Body of pancreas (tissue), 4 donors: ENCODE measurements at places on chromosomes 6 and 20.

DNA sequence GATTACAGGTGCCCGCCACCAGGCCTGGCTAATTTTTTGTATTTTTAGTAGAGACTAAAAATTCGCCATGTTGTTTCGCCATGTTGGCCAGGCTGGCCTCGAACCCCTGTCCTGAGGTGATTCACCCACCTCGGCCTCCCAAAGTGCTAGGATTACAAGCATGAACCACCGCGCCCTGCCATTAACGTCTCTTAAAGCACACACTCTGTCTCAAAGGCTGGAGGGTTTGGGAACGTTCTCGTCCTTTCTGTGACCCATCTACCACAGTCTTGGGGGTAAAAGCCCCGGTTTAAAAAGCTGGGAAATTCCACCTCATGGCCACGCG is 57.8 kb upstream of the ARID1B start:
- H3K4me3 ChIP-seq, result peak overlapping the region; percentile 19
- no peaks in the 10 kb centered on the region for H3K27me3 ChIP-seq
- DNase-seq, result no peak
- peaks cover 38% of the 10 kb centered on the region for H3K4me1 ChIP-seq
- no peaks in the 10 kb centered on the region for H3K36me3 ChIP-seq

DNA sequence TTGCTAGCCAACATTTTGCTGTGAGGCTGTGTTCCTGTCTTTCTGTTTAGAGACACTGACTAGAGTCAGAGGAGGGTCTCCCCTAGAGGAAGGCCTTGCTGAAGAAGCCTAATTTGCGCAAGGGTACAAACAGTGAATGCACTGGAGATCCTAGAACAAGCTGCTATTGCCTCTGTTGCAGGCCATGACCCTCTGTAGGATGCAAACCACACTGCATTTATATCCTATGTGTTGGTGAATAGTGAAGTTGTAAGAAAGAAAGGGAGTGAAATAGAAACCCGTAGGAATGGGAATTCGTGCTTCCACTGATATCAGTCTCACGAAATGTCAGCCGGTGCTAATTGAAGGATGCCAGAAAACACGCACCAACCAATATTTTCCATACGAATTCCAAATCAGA is 88.2 kb downstream of the GJA1 start:
- no peaks in the 10 kb centered on the region for H3K4me1 ChIP-seq
- no peaks in the 10 kb centered on the region for H3K36me3 ChIP-seq
- no peaks in the 10 kb centered on the region for H3K27me3 ChIP-seq

DNA sequence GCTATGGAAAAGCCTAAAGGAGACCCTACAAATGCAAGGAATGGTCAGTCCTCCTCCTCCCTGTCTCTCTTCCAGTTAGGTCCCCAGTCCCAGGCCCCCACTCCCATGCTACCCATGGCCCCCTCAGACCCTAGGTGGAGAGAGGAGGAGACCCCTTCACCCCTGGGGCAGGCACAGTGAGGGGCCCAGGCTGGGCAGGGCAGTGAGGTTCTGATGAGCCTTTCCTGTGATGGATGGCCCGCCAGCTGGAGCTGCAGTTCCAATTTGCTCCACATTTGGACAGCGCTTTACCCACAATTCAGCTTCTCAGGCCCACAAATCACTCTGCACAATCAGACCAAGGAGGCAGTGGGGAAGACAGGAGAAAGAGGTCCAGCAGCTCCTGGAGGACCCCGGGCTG is 37.3 kb upstream of the MLN start:
- H3K4me1 ChIP-seq, result peaks cover 10% of the 10 kb centered on the region
- H3K27me3 ChIP-seq, result no peaks in the 10 kb centered on the region
- no peak for DNase-seq
- no peaks in the 10 kb centered on the region for H3K36me3 ChIP-seq
- H3K27ac ChIP-seq, result no peak overlapping the region

GRCh38 chr6:44399991-44400390 is 12.5 kb downstream of the CDC5L start:
- H3K27ac ChIP-seq, result no peak overlapping the region
- no peak overlapping the region for H3K4me3 ChIP-seq
- no peaks in the 10 kb centered on the region for H3K36me3 ChIP-seq
- peaks cover 8% of the 10 kb centered on the region for H3K4me1 ChIP-seq
- no peak for DNase-seq

GRCh38 chr6:151325075-151326050 is 66.0 kb downstream of the ZBTB2 start:
- peak overlapping the region; percentile 3 for H3K4me3 ChIP-seq
- no peaks in the 10 kb centered on the region for H3K27me3 ChIP-seq
- no peak overlapping the region for H3K27ac ChIP-seq
- peak; percentile 61 for DNase-seq
- no peaks in the 10 kb centered on the region for H3K36me3 ChIP-seq

DNA sequence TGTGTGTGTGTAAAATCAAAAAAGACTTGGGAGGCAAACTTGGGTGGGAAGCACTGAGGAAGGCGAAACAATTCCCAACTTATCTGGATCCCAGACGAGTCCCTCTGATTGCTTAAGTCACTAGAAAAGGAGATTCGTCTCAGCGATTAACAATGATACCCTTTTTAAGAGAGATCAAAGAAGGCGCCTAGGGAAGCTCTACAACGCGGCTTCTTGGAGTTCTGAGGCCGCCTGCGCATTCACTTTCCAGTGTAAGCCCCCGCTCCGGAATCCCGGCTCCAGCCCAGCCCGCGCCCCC is 8.7 kb upstream of the TBX18 start:
- peaks cover 20% of the 10 kb centered on the region for H3K4me1 ChIP-seq
- H3K4me3 ChIP-seq, result no peak overlapping the region
- no peaks in the 10 kb centered on the region for H3K36me3 ChIP-seq
- no peaks in the 10 kb centered on the region for H3K27me3 ChIP-seq
- DNase-seq, result no peak

DNA sequence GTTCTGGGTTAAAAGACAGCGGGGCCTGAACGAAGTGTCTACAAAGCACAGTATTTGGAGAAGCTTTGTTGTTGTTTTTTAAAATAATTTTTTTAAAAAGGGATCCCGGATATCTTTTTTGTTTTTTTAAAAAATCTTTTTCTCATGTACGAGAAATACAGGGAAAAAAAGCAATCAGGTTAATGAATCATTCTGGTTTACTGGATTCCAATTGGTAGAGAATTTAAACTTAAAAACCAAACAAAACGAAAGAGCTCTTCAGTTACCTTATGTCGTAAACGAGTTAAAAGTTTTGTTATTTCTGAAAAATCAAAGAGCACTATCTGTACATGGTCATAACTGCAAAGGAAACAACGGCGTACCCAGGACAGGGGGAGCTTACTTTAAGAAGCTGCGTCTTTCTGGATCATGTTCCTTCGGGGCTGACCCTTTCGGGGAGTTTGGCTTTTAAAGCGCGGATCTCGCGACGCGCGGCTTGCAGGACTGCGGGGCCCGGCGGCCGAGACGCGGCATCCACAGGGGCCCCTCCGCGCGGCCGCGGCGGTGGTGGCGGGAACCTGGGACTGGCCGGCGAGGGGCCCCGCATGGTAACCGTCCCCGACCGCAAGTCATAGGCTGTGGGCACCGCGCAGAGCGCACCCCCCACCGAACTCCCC is 927 bp downstream of the IL20RA start:
- H3K36me3 ChIP-seq, result no peaks in the 10 kb centered on the region
- H3K27ac ChIP-seq, result peak overlapping the region; percentile 92
- H3K4me1 ChIP-seq, result peaks cover 3% of the 10 kb centered on the region
